ENCODE measurements at places on chromosomes 16 and 17.

DNA sequence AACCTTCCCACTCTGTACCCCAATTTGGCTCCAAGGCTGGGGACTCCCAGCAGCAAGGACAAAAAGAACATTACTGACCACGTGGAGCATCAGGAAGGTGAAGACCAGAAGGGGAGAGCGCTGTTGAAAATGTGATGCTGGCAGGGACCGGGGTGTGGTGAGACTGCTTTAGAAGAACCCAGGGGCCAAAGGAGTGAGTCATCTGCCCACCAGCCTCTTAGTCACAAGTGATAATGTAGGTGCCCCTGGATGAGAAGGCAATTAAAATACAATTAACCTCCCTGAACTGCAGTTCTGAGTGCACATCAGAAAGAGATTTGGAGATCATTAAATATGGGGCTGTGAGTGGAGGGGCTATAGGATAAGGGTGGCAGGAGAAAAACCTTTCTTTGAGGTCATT is 366.6 kb upstream of the CCL2 start:
- no peak for DNase-seq

DNA sequence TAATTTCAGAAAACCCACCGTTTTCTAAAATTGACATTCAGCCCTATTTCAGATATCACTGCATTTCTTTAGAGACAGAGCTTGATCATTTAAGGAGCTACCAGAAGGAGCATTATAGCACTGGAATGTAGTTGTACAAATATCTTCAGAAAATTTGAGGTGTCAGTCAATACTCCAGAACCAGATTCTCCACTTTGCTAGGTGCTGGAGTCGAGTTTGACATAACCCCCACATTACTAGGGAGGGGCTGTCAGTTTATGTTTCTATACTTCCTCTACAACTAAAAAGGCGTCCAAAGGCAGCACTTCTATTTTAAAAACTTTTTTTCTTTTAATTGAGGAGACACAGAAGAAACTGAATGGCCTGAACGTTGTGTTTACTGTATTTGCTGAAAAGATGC is 892 bp upstream of the KIAA0513 start:
- no peak for DNase-seq

DNA sequence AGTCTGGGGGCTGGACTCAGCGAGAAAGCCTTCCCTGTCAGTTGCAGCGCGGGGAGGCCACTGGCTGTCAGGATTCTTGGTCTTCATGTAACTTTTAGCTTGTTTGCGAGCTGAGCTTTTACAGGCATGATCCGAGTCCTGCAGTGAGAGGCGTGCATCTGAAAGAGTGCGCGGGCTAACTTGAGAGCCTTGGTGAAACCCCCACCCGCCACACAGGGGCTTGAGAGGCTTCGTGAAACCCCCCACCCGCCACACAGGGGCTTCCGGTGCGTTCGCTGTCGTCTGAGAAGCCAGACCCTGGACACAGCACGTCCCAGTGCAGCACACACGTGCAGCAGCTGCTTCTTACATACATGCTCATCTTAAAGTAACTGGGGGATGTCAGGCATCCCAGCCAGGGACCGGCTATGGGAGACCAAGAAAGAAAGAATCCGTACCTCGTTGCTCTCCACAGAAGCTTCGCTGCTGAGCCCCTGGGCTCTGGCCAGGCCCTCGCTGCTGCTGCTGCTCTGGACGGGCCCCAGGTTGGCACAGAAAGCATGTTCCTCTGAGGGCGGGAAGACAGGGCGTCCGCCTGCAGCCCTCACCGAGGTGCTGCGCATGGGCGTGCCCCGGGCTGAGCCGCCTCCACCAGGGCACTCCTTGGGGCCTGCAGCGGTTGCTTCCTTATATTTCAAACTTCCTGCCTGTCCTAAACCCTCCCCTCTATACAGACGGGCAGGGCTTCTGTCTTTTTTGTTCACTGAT is 7.8 kb downstream of the NUDT16L1 start:
- no peak for DNase-seq

DNA sequence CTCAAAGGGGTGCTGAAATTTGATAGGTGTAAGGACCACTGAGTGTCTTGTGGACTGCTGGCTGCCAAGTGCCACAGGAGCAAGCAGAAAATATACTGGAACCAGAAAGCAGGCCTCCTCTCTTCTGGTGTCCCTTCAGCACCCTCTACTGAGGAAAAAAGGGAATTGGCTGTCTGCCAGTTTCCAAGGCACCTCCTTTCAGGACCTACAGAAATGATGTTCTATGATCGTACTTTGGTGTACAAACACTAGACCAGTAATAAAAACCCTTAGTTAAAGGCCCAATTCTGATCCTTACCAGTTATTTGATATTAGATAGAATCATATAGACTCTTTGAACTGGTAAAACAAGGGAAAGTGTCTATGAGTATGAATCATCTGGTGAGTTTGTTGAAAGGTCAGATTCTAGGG is 35.8 kb upstream of the BCAS3 start:
- peak; percentile 28 for DNase-seq

GRCh38 chr17:44256671-44257070 is 11.3 kb downstream of the SLC4A1 start:
- no peak for DNase-seq

DNA sequence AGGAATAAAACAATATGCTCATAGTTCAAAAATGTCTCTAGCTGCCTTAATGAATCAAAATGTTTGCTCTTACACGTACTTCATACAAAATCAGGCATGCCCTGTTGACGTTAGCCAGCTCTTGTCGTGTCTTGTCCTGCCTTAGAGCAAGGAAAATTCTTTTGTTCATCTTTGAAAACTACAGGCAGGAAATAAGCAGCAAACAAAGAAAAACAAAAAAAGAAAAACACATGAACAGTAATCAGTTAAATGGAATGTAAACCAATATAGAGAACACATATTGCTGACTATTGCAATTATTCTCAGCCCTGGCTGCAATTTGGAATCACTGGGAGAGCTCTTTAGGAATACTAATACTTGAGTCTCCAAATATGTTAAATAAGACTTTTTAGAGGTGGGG is 1.7 kb downstream of the CAPNS2 start:
- DNase-seq = no peak

GRCh38 chr17:9401434-9401833 is 174.2 kb downstream of the STX8 start:
- no peak for DNase-seq

- DNase-seq = no peak
Observed at GRCh38 chr17:65630502-65630901, 69.1 kb upstream of the AXIN2 start.

- DNase-seq = no peak
Observed at GRCh38 chr16:87648236-87648635, 45.9 kb downstream of the JPH3 start.

GRCh38 chr17:38559880-38560230 is 45.9 kb downstream of the SRCIN1 start:
- DNase-seq = no peak

- no peak for DNase-seq
Observed at GRCh38 chr16:67649494-67649931, 4.6 kb downstream of the CARMIL2 start.

DNA sequence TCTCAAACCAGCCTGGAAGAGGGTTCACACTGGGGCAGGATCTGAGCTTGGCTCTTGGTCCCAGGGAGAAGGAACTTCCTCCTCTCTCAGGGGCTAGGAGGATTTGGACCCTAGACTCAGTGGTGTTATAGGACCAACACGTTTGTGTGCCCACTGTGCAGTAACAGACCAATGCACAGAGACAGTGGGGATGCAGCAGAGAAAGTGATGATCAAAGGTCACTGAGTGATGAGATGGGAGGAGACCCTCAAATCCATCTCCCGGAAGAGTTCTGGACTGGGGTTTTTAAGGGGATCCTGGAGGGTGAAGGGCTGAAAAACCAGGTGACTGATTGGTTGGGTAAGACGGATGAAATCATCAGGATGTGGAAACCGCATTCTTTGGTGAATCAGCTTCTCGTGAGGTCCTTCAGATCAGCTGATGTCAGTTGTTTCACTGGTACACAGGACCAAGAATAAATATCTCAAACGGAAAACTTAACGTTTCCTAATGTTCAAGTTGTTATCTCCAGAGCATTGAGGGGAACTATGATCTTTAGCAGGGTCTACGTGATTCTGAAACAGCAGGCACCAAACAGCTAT is 3.3 kb upstream of the VAC14 start:
- DNase-seq = no peak

- DNase-seq = no peak
Observed at GRCh38 chr16:31002250-31002700, 8.2 kb downstream of the STX1B start.

GRCh38 chr16:28304214-28304613 is 11.9 kb downstream of the SBK1 start:
- DNase-seq = no peak

GRCh38 chr17:31688701-31689100 is 170.3 kb downstream of the COPRS start:
- DNase-seq = no peak

DNA sequence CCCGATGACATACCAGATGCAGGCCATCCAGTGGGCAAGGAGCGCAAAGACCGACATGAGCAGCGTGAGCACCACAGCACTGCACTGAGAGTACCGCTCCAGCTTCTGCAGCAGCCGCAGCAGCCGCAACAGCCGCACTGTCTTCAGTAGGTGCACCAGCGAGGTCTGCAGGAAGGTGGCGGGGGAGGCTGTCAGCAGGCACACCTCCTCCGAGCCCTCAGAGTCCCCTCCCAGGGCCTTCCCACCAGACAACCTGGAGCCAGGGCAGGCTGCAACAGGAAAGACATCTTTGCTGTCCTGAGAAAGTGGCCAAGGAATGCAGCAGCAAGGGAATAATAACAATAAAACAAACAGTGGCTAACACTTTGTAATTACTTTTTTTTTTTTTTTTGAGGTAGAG is 9.1 kb downstream of the KCNH4 start:
- no peak for DNase-seq

DNA sequence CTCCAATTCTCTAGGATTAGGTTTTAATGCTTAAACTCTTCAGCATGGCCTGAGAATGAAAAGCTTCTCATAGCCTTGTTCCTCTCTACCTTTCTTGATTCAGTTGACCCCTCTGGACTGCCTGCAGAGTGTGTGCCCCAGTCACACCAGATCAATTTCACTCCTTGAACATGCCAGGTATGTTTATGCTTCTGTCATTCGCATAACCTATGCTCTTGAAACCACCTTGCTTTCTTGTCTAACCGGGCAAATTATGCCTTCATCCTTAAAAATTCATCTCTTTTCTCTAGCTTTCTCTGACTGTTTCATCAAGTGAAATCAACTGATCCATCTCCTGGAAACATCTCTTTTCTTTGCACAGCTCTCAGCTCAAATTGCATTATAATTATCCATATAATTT is 42.3 kb downstream of the CDH11 start:
- DNase-seq = no peak

- DNase-seq = no peak
Observed at GRCh38 chr17:21171970-21172510, 41.9 kb downstream of the TMEM11 start.

DNA sequence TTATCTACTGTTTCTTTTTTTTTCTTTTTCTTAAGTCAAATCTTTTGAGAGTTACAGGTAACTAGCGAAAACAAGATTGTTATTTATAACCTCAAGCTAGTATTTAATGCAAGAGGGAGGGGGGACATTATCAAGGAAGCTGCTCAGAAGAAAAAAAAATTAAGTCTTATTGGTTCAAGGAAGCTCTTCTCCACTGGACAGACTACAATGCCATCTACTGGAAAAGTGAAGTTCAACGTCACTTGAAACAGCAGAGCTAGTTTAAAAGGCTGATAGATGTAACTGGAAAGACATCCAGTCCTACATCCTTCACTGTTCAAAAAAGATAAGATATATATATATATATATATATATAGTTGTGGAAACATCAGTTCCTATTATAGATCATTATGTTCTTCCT is 418.0 kb upstream of the PSMD7 start:
- DNase-seq = no peak

GRCh38 chr17:50393700-50394099 is 3.6 kb downstream of the LRRC59 start:
- no peak for DNase-seq

DNA sequence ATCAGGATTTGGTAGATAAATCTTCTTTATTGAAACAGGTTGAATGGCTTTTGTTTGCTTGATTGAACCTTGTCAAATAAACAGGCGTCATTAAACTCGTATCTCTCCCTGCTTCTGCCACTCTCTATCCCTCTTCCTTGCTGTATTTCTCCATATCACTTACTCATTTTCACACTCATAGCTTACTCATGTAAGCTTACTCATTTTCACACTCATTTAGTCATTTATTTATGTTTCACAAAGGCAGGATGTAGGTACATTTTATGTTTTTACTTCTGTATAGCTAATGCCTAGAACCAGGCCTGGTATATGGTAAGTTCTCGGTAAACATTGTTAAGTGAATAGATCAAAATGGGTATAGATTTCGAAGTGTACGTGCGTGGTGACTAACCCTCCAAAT is 450.0 kb downstream of the PMP22 start:
- DNase-seq = no peak

- DNase-seq = no peak
Observed at GRCh38 chr17:36127199-36127893, 23.7 kb downstream of the CCL4 start.

GRCh38 chr17:38870259-38871165 is 654 bp downstream of the LASP1 start:
- peak; percentile 71 for DNase-seq

DNA sequence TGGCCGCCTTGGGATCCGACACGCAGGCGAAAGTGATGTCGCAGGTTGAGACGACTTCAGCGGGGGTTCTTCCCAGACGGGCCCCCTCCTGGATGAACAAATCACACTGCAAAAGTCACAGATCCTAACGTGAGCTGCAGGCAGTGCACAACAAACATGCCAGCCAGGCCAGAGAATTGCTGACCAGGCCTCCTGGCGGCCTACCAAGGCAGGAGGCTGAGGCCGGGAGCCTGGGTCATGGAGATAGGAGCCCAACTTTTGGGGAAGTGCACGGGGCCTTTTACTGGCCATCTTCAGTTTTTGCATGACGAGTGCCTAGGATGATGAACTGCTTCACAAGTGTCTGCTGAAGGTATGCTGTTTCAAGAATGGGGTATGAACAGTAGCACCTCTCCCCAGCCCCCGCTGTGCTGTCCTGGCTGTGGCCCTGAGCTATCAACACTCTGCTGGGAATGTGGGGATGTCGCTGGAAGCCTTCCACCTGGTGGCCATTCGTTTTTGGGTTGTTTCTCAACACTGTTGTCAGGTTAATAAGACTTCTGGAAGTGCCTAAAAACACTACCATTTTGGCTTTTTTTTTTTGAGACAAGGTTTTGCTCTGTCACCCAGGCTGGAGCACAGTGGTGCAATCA is 12.2 kb upstream of the ROGDI start:
- no peak for DNase-seq

GRCh38 chr17:79948945-79949655 is 86.6 kb downstream of the TBC1D16 start:
- no peak for DNase-seq

GRCh38 chr17:51165680-51166197 is 472 bp upstream of the NME2 start:
- DNase-seq = no peak

GRCh38 chr17:68033636-68034451 is 1.7 kb upstream of the KPNA2 start:
- no peak for DNase-seq

- DNase-seq = no peak
Observed at GRCh38 chr16:64416216-64417005, 705.5 kb downstream of the CDH11 start.

- no peak for DNase-seq
Observed at GRCh38 chr17:81057079-81057730, 22.3 kb downstream of the BAIAP2 start.

Measured in activated naive CD4-positive, alpha-beta T cell treated with Interleukin-2 at 50 U/mL for 16 hours (primary cell).